Activated CD8-positive, alpha-beta memory T cell treated with anti-CD3 and anti-CD28 coated beads, Interleukin-2, amount 50 U/mL, for 4 hours (primary cell): ENCODE measurements at places on chromosomes 6 and 20.

DNA sequence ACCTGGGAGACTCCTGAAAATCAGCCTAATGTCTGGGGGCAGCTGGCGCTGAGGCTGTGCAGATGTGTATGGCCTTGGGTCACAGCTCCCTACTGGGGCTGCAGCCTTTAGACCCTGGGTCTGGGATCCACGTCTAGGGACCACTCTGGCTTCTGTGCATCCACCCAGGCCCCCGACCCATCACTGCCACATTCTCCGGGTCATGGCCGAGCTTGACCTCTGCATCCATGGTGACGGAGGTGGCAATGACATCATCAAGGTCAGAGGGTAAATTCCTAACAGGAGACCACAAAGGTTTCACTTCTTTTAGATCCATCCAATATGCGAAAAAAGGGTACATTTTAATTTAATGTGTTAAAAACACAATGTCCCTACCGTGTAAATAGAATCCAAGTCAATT, 14.5 kb upstream of the PCMTD2 start:
- no peak for DNase-seq

DNA sequence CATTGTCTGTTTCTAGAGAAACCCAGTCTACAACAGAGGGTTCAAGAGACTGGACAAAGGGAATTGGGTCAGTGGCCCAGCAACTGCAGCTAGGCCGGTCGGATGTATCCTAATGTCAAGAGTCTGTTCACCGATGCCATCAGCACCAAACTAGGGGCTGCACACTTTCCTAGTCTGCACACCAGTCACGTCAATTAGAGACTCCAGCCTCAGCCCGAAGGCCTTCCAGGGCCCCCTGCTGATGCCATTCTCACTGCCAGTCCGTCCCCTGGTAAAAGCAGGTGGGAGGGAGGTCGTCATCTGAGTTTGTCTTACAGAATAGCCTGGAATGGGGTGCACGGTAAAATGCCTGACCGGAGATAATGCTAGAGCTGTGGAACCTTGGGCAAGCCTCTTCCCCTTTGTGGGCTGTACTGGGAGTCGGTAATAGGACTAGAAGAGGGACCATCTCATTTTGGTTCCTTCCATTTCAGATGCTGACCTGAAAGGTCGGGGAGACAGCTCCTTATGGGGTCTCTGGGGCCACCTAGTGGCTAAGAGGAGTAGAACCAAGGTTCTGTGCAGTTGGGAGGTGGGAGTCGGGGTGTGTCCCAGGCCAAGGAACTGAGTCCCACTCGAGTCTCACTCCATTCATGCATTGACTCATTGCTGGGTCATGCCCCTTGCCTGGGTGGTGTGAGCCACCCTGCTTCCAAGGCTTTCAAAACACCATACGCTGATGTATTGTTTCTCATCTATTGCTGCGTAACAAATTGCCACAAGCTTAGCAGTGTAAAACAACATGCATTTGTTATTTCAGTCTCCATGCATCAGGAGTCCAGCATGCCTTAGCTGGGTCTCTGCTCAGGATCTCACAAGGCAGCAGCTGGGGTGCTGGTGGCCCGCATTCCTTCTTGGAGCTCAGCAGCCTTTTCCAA, 5.1 kb downstream of the SOX12 start:
- peak; percentile 60 for DNase-seq

GRCh38 chr6:31681135-31681671, 336 bp upstream of the LY6G5C start:
- DNase-seq = peak; percentile 45

- no peak for DNase-seq
Observed at GRCh38 chr20:9051508-9051907, 17.4 kb upstream of the PLCB4 start.

- no peak for DNase-seq
Observed at GRCh38 chr6:163962627-163963117, 548.2 kb downstream of the QKI start.
